Activated naive CD8-positive, alpha-beta T cell treated with anti-CD3 and anti-CD28 coated beads, Interleukin-2, amount 50 U/mL, for 24 hours (primary cell): ENCODE measurements at places on chromosomes 12 and 14.

DNA sequence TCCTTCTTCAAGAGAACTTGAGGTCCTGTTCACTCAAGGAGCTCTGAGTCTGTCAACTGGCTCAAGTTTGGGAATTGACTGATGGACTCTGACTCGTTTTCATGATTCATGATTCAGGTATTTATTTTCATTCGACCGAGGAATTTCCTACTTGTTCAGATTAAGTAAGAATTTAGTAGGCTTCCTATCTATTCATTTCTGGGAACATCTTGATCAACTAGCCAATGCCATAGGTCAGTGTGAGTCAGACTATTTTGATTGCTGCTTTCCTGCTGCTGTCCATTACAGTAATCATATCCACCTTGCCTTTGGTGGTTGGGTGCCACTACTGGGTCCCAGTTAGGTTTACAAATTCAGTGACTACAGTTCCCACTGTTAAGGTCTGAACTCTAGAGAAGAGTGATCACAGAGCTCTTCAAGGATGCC, 6.1 kb downstream of the FAM186A start:
- no peak for DNase-seq

DNA sequence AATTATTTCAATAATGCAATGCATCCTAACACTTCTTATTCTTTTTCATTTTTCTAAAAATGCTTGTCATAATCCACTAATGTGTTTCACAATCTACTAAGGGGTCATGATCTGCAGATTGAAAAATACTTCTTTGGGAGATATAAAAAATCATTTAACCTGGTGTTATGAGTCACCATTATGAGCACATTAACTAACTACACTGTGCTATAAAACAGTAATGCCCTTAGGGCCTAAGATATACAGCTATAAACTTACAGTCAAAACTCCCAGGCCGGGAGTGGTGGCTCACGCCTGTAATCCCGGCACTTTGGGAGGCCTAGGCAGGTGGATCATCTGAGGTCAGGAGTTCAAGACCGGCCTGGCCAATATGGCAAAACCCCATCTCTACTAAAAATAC, 14.2 kb downstream of the ATXN2 start:
- DNase-seq: no peak

DNA sequence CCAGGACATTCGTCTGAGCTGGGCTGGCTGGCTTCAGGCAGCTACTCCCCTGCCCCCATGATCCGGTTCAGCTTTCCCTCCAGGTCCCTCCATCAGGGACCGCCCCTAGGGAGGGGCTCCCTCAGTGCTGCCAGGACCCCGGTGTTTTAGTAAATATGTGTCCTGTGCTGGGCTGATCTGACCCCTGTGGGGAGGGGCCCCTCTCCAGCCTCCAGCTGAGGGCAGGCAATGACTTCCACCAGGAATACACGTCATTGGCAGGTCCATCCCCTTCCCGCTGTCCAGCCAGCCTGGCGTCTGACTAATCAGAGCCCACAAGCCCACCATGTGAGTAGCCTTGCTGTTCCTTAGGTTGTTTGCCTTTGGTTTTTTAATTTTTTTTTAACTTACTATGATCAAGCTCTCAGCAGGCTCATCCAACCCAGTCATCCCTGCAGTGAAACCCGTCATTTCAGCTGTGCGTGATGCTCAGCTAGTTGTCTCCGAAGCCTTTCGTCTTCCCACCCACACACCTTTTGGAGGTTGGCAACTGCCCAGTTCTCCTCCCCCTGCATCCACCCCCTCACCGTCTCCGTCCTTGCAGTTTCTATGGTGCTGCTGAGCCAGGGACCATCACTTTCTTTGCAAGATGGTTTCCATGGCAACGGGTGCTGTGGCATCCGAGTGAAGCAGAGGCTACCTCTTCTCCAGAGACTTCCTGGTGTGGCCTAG, 16.0 kb upstream of the SERPINA4 start:
- no peak for DNase-seq

DNA sequence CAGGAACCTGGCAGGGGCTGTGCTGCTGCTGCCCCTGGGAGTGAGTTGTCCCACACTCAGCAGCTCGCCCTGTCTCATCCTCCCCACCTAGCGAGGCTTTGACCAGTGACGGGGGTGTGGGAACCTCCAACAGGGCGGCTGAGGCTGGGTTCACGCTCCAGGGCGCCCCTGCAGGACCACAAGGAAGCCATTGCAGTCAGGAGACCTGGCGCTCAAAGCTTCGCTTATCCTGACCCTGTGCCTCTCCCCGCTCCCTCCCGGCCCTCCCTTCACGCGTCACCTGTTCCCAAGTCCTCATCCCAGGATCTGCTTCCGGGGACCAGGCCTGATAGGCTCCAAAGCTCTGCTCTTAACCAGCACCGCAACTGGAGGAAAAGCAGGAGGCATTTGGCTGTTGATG, 272.0 kb upstream of the SFSWAP start:
- no peak for DNase-seq

- DNase-seq: peak; percentile 30
Observed at GRCh38 chr14:91893007-91893406, 25.7 kb upstream of the TC2N start.

DNA sequence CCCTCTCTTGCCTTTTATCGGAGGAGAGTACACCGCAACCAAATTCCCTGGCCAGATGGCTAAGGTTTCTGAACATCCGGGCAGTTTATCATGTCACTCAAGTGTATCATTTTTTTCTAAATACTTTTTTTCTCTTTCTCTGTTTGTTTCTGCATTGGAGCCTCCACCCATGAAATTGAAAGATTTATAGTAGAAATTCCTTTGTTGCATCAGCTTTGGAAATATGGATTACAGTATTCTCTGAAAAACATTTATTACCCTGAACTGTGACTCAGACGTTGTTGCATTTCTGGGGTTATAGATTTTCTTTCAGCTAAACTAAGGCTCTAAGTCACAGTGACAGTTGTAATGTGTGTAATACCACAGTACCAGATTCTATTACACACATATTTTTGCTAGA, 187.0 kb downstream of the SPTSSA start:
- no peak for DNase-seq

DNA sequence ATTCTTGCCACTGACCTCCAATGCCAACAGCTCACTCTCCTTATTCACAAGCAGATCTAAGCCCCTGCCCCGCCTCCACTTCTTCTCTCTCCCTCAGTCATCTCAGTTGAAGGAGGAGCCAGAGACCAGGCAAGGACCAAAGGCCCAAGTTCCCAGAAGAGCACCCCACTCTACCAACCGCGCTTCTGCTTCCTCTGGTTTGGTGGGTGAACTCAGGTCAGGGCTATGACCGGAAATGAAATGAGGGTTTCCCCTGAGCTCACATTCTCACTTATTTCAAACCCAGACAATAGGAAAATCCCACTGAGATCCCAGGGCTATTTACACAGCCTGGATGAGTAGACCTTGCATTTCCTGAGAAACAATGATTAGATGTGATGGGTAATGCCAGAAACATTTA, 9.9 kb downstream of the DPF3 start:
- peak; percentile 20 for DNase-seq

GRCh38 chr14:50038398-50039119, 77.8 kb downstream of the VCPKMT start:
- peak; percentile 69 for DNase-seq

GRCh38 chr14:78092040-78092439, 78.1 kb upstream of the NRXN3 start:
- DNase-seq: no peak

GRCh38 chr12:27383429-27384260, 51.0 kb downstream of the BMAL2 start:
- DNase-seq: peak; percentile 74

DNA sequence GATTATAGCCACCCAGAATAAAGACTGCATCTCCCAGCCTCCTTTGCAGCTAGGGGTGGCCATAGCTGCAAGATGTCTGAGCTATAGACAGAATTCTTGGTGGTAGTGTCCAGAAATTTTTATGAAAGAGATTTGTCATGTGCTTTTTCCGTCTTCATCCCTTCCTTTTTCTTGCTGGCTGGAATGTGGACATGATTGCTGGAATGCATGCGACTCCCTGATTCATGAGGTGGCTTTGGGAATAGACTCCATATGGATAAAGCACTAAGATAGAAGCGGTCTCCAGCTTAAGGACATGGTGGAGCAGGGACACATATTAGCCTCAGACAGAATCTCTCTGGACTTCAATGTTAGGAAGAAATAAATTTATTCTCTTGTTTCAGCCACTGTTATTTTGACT, 10.0 kb upstream of the HSPB8 start:
- no peak for DNase-seq
